ENCODE measurements at places on chromosomes 7 and 10.

DNA sequence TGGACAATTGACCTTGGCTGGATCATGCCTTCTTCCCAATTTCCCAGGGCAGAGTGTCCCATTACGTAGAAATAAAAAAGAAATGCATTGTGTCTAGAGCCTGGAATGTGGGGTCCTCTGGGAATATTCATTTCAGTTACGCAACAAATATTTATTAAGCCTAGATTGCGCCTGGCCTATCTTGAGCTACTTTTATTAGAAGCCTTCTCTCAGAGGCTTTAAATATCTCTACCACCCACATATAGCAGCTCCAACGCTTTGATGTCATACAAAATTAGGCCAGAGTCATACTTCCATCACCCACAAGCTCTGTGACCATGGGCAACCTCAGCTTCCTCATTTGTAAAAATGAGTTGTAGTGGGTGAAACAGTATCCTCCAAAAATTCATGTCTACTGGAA is 24.9 kb upstream of the CARD11 start:
- no peak for DNase-seq

GRCh38 chr7:12481722-12482121 is 78.1 kb upstream of the VWDE start:
- DNase-seq, result no peak

DNA sequence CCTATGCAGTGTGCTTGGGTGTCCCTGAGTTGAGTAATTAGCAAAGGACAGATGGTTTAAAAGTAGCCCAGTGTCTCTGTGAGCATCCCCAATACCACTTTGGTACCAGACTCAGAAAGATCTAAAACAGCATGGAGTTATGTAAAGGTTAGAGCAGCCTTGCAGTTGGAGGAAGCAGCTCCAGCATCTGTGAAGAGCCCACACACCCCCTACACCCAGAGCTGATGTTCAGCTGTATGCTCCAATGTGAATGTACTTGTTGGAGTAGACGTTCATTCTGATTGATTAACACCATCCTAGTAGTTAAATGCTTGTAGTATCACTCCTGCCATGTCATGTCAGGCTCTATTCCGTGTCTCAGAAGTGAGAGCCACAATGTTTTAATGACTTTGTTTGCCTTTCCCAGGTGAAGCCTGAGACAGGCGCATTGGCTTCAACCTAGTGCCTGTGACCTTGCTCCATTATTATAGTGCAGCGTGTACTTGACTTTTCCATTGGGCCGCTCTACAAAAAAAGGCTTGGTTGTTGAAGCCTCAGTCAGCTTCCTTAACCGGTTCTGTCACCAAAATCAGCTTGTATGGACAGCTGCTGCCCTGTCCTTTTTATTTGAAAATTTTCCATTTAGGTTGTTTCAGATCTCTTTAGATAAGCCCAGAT is 154.2 kb downstream of the LCOR start:
- no peak for DNase-seq

DNA sequence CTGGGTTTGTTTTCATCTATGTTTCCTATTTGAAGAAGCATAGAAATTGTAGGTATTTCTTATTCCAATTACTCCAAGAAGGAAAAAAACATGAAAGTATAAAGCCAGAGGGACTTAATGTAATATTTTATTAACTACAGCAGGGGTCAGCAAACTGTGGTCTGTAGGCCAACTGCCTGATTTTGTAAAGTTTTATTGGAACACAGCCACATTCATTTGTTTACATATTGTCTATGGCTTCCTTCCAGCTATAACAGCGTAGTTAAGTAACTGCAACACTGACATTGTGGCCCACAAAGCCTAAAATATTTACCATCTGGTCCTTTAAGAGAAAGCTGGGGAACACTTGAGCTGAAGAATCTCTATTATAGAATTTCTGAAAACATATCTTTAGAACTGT is 306.2 kb downstream of the BICC1 start:
- DNase-seq, result no peak

DNA sequence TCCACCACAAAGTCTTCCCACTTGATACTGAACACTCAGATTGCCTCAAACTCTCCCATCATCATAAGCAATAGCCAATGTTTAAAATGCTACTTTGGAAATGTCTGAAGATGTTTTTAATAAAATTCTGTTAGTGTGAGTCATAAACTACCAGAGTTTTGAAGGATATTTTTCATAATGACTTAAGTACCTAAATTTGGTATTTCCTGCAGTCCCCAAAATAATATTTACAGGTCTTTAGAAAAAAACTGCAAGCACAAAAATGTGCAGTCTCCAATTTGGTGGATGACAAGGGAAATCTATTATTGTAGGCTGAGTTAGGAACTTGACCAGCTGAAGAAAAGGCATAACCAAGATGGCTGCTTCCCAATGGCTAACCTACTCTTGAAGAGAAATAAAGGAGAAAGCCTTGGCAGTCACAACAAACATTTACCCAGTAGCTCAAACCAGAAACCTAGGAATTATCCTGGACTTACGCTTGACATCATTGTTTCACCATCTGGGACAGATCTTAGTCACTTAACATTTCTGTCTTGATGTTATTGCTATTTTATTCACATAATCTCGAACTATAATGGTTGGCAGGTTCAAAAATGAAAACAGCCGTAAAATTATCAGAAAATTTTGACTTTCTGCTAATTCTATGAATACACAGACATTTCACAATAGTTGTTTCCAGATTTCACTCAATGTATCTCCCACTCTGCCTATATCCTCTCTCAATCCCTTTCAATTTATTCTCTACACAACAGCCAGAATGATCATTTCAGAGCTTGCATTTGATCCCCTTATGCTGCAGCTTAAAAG is 111.2 kb upstream of the STEAP1B start:
- DNase-seq, result no peak

DNA sequence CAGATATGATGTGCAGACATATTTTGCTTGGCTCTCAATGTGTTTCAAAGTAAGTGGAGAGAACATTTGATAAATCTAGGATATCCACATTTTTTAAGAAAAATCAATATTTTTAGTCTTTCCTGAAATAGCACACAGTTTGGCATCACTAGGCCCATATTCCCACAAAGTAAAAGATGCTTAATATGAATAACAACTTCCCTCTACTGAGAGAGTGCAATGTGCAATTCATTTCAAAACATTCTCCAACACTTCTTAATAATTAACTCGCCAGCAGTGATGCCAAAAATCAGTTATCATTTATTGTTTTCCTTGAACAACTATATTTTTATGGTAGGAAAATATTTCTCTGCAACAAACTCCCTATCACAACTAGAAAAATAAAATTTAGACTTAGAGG is 800.2 kb upstream of the MBL2 start:
- DNase-seq, result no peak
